Motor neuron (in vitro differentiated cells): ENCODE measurements at places on chromosomes 5 and 9. TPM values are rescaled to one million over a fixed set of nuclear protein-coding genes. Genes with fewer than 3 reads are reported as not detected.

The GKAP1 gene
- total RNA-seq, result 16.4 and 16.6 TPM in 2 replicates

The CXCL14 gene
- 0.14 and 0.21 TPM in 2 replicates for total RNA-seq

The OTP gene
- 1.0 and 1.4 TPM in 2 replicates for total RNA-seq

The UBLCP1 gene
- 21.1 and 21.8 TPM in 2 replicates for total RNA-seq

The TPRN gene
- total RNA-seq, result 7.0 and 71.8 TPM in 2 replicates

The COL23A1 gene
- 2.0 and 2.8 TPM in 2 replicates for total RNA-seq

The C9orf78 gene
- total RNA-seq, result 42.0 and 55.8 TPM in 2 replicates

The TIFAB gene
- total RNA-seq, result 0.43 and 0.68 TPM in 2 replicates

The FAM151B gene
- 3.4 and 4.0 TPM in 2 replicates for total RNA-seq

The PIP5KL1 gene
- 4.1 and 4.9 TPM in 2 replicates for total RNA-seq

The NXNL2 gene
- 0.41 TPM in 1 of 2 replicates, not detected in the other for total RNA-seq

The SPATA31A7 gene
- total RNA-seq, result 0.05 and 0.86 TPM in 2 replicates

The SLC6A3 gene
- 0.09 and 0.31 TPM in 2 replicates for total RNA-seq

The NEK6 gene
- total RNA-seq, result 7.1 and 7.3 TPM in 2 replicates

The ELAVL2 gene
- 128 and 129 TPM in 2 replicates for total RNA-seq

The PDGFRB gene
- 0.36 and 0.38 TPM in 2 replicates for total RNA-seq

The ACTBL2 gene
- 0.19 and 0.29 TPM in 2 replicates for total RNA-seq

The SLCO6A1 gene
- total RNA-seq, result 1.4 and 1.7 TPM in 2 replicates

The IL9 gene
- total RNA-seq, result not detected in 2 replicates

The GRHPR gene
- total RNA-seq, result 116 and 149 TPM in 2 replicates

The FOXD4L4 gene
- 1.6 and 2.1 TPM in 2 replicates for total RNA-seq

The WNT8A gene
- total RNA-seq, result 0.95 and 0.97 TPM in 2 replicates

The PDE8B gene
- total RNA-seq, result 1.8 TPM in 2 replicates

The CCIN gene
- total RNA-seq, result not detected in 2 replicates

The PLAC8L1 gene
- 0.36 and 0.75 TPM in 2 replicates for total RNA-seq

The N4BP3 gene
- 7.2 and 7.7 TPM in 2 replicates for total RNA-seq

The NMUR2 gene
- 0.32 and 0.42 TPM in 2 replicates for total RNA-seq

The BTNL9 gene
- total RNA-seq, result 1.2 and 1.6 TPM in 2 replicates

The CFAP77 gene
- total RNA-seq, result 0.38 and 0.39 TPM in 2 replicates

The SOHLH1 gene
- 0.19 TPM in 1 of 2 replicates, not detected in the other for total RNA-seq
